ENCODE measurements at places on chromosomes 2 and 18.

- ATAC-seq = no peak
These were observed 231.7 kb downstream of the MTX2 start for GRCh38 chr2:176500901-176501300.

- ATAC-seq = no peak
These were observed 4.4 kb upstream of the CYP1B1 start for GRCh38 chr2:38080346-38080745.

DNA sequence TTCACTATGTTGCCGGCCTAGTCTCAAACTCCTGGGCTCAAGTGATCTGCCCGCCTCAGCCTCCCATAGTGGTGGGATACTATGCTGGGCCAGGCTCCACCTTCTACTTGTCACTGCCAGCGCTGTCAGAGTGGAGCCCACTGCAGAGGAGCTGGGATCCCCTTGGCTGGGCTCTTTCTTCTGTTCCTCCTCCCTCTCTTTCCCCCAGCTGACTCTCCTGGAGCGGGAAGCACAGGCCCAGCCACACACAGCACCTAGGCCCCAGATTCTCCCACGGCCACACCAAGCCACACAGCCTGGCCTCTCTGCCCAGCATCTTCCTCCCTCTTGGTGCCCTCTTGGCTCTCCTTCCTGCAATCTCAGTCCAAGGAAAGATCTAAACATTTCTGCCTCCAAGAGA lies 3.7 kb upstream of the GAREM2 start:
- no peak for ATAC-seq

GRCh38 chr18:79572848-79573451 lies 106.7 kb upstream of the CTDP1 start:
- no peak for ATAC-seq

DNA sequence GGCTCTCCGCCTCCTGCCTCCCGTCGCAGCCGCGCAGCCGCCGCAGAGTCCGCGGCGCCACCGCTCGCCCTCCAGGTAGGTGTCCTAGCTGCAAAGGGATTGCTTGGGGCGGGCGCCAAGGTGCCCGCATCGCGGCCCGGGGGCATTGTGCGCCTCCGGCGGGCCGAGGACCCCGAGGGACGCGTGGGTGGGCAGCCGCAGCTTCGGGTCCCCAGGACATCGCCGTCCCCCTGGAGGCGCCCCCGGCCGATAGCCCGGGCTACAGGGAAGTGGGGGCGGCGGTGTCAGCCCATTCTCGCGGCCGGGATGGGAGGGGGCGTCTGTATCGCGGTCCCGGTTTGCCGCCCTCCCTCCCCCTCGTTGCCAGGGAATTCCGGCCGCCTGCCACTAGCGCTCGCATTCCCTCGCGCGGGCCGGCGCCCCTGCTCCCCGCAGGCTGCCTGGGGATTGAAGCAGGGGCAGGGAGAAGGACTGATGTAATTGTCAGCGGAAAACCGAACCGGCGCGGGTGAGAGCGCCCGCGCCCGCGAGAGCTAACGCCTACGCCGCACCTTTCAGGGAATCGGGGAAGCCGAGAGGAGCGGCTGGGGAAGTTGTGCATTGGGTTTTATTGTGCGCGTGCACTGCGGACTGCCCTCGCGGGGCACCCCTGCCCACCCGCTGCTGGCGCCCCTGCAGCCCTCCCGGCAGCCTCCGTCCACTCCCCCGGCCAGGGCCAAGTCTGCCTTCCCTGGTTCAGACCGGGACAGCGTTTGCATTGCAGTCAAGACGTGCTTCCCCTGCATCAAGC lies 483 bp downstream of the OSBPL6 start:
- ATAC-seq = peak; percentile 45

Measured in esophagus mucosa (tissue), 1 donor.